ENCODE measurements at places on chromosomes 11 and 22.

DNA sequence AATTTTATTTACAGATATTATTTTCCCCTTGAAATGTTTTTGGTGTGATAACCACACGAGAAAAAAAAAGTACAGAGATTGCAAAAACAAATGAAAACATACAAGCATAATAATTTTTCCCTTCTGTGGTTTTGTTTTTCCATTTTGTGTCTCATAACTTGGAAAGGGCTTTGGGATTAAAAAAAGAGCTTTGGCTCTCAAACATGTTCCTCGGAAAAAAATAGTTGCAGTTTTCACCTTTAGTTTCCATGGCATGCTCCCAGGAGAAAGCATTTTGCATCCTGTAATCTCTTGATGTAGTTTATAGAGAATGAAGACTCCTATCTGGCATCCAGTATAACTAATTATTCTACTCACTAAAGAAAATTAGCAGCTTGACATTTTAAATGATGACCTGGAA is 362.1 kb upstream of the PDGFD start:
- no peak for DNase-seq

GRCh38 chr11:42315267-42315666 is 855.8 kb upstream of the LRRC4C start:
- DNase-seq: no peak

- DNase-seq: no peak
Measured at GRCh38 chr11:67664696-67665540, 9.5 kb downstream of the ALDH3B2 start.

- DNase-seq: peak; percentile 30
Measured at GRCh38 chr11:10931761-10932670, 74.2 kb upstream of the ZBED5 start.

DNA sequence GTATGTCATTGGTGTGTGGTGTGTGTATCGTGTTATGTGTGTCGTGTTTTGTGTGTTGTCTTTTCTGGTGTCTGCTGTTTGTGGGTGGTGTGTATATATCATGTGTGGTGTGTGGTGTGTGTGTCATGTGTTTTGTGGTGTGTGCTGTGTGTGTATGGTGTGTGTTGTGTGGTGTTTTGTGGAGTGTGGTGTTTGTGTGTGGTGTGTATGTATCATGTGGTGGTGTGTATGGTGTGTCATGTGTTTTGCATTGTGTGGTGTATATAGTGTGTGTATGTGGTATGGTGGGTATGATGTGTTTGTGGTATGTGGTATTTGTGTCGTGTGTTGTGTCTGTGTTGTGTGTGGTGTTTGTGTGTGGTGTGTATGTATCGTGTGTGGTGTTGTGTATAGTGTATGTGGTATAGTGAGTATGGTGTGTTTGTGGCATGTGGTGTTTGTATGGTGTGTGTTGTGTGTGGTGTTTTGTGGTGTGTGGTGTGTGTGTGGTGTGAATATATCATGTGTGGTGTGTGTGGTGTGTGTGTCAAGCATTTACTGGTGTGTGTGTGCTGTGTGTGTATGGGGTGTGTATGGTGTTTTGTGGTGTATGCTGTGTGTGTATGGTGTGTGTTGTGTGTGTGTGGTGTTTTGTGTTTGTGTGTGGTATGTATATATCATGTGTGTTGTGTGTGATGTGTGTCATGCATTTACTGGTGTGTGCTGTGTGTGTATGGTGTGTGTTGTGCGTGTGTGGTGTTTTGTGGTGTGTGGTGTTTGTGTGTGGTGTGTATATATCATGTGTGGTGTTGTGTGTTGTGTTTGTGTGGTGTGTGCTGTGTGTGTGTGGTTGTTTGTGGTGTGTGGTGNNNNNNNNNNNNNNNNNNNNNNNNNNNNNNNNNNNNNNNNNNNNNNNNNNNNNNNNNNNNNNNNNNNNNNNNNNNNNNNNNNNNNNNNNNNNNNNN is 12.7 kb downstream of the PIM3 start:
- DNase-seq: peak; percentile 23

DNA sequence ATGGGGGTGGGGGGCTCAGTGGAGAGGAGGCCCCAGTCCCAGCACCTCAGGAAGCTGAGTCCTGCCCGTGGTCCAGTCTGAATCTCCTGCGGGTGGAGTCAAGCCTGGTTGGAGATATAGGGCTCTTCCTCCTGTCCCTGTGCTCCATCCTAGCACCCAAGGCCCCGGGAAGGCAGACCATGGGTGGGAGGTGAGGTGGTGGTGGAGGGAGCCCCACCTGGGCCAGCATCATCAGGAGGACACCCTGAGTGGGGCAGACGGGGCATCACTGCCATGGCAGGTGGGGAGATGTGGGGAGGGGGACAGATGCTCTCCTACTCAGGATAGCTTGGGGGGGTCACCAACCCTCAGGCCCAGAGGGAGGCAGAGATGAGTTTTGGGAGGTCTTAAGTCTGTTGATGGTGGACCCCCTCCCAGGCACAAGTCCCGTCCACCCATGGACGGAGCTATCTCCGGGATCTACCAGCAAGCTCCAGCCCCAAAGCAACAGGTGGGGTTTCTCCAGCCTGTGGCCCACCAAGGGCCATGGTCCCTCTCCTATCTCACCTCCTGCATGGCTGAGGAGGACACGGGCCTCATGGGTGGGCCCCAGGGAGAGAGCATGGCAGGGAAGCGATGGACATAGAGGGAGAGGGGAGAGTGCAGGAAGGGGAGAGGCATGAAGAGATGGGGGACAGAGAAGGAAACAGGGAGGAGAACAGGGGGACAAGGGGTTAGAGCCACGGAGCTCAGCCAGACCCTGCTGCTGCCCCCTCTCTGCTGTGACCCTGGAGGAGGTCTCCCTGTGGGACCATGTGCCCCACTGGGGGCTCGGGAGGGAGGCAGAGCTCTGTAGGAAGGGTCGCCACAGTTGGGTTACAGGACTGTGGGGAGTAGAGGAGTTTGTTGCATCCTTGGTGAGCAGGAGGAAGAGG is 1.3 kb downstream of the MRGPRE start:
- no peak for DNase-seq

DNA sequence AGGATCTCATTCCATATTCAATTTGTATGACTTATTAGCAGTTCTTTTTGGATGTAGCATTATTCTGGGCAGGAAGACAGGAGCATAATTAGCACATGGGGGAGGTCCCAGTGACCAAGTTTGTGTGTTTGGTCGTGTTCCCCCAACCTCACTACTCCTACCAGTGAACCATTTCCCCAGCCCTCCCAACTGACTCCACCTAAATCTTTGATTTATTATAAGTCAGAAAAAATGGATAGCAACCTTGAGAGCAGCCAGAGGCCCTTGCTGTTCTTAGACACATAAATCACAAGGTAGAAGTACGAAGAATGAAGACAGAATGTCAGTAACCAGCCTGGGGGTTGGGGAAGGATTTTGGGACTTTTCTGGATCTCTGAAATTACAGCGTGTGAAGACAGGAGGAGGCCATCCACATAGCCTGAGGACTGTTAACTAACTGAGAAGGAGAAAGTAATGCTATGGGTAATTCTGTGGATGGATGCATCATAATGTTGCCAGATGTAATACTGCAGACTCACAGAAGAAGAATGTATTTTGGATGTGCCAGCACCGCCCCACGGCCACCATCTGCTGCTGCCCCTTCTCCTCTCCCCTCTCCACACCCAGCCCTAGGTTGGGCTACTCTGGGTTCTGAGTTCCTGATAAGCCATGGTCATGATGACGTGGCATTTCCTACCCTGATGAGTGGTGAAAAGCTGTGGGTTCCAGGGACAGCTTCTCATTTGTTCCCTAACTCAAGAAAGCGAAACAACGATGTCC is 124.3 kb upstream of the TTC12 start:
- no peak for DNase-seq

GRCh38 chr22:22752199-22752555 is 107.8 kb downstream of the GGTLC2 start:
- DNase-seq: no peak

GRCh38 chr22:39967996-39968972 is 8.1 kb downstream of the TMA7B start:
- no peak for DNase-seq

DNA sequence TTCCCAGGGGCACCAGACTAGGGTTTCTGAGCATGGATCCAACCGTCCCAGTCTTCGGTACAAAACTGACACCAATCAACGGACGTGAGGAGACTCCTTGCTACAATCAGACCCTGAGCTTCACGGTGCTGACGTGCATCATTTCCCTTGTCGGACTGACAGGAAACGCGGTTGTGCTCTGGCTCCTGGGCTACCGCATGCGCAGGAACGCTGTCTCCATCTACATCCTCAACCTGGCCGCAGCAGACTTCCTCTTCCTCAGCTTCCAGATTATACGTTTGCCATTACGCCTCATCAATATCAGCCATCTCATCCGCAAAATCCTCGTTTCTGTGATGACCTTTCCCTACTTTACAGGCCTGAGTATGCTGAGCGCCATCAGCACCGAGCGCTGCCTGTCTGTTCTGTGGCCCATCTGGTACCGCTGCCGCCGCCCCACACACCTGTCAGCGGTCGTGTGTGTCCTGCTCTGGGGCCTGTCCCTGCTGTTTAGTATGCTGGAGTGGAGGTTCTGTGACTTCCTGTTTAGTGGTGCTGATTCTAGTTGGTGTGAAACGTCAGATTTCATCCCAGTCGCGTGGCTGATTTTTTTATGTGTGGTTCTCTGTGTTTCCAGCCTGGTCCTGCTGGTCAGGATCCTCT is 709 bp downstream of the MRGPRX4 start:
- DNase-seq: no peak

DNA sequence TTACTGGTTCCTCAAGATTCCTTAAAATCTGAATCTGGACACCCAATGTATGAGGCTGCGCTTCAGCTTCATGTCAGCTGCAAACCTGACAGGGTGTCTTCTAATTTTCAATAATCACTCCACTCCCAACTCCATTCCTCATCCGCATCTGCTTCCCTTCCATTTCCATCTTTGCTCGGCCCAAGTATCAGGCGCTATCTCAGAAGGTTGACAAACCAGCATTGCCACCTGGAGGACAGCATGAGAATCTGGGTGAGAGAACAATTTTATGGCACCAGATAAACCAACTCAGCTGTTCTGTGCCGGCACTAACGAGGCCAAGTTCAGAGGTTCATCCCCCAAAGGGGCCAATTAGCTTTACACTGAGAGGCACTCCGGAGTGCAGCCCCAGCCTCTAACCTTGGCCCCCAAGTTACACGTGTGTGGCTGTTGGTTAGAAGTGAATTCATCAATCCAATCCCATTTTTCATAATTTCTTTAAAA is 79.1 kb upstream of the LMO2 start:
- peak; percentile 26 for DNase-seq

DNA sequence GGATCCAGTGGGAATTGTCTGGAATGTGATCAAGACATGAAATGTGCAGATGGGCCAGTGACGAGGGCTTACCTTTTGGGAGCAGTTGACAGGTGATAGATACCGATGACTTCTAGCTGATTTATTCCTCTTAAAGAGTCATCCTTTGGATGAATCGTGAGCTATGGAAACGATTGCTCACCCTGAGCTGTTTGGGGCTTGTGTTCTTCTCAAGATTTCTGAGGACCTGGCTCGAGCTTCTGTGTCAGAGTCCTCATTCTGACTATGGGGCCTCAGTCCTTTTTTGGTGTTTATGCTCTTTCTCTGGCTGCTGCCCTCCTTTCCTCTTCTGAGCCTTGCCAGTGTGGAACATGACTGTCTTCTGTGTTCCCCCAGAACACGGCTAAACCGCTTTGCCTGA is 11.9 kb upstream of the AMPD3 start:
- DNase-seq: no peak

DNA sequence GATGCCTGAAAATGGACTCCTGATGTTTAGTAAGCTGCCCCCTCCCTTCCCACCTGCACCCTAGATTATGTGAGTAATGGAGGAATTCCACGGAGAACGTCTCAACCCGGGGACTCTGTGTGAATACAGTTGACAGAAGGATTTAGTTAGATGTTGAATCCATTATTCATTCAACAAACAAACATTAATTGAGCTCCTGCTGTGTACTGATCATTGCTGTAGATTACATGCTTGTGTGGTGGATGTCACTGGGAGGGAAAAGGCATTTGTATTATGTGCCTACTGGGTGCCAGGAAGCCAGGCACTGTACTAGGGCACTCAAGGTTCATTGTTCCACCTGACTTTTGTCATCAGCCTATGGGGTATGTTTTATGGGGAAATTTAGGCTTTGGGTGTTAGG is 22.9 kb upstream of the CRYBB3 start:
- no peak for DNase-seq

DNA sequence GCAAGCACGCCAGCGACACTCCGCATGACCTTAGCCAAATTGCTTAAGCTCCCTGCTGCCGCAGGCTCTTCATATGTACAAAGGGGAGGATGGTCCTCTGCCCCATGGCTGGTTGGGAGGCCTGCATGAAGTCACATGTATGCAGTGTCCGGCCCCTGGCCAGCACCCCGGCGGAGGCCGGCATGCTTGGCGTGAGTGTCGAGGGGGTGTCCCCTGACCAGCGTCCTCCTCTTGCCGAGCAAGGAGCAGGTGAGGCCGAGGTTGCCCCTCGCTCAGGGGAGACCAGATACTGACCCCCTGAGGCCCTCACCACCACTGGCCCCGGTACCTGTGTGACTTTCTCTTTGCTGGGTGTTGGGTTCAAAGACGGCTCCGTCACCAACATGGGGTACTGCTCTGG is 50.2 kb downstream of the DHCR7 start:
- DNase-seq: no peak

DNA sequence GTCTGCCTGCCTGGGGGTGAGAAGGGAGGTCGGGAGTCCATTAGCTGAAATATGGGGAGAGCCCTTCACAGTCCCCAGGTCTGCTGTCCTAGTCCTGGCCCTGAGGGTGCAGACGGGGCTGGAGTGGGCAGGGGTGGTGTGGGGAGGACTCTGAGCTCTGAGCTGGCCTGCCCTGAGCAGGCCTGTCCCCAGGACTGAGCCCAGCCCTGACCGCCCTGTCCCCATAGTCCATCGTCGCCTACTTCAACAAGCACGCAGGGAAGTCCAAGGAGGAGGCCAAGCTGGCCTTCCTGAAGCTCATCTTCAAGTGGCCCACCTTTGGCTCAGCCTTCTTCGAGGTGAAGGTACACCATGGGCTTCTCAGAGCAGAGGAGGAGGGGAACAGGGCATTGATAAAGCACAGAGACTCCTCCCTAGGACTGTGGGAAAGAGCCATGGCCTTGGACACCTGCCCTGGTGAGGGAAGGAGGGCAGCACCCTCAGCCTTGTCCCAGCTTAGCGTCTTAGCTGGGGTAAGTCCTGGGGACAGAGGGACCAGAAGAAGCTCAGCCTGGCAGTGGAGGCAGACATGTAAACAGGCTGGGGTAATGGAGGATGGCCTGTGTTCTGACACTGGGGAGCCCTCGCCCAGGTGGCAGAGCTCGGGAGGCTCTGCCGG is 83.7 kb downstream of the MYO7A start:
- peak; percentile 4 for DNase-seq
